HFF-Myc (cell line): ENCODE measurements at places on chromosomes 1 and 21.
A peak's percentile ranks its signal among the peaks of the same experiment; 100 is the strongest.

GRCh38 chr1:90358448-90358847, 358.7 kb downstream of the BARHL2 start:
- no peak for DNase-seq

DNA sequence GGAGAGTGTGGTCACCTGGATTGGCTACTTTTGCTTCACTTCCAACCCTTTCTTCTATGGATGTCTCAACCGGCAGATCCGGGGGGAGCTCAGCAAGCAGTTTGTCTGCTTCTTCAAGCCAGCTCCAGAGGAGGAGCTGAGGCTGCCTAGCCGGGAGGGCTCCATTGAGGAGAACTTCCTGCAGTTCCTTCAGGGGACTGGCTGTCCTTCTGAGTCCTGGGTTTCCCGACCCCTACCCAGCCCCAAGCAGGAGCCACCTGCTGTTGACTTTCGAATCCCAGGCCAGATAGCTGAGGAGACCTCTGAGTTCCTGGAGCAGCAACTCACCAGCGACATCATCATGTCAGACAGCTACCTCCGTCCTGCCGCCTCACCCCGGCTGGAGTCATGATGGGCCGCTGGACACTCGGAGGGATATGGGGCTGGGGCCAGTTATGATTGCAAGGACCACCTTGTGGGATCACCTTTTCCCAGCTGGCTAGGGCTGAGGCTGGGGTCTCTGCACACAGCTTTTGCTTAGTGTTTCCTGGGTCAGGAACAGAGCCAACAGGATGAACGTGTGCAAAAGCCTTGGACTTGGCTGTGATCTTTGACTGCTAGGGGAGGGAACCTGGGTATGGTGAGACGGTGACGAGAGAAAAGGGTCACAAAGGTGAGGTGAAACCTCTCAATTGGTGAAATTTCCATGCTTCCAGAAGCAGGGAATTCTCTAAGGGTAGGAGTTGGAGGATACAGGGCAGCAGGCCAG, 4.3 kb upstream of the GNAI3 start:
- no peak for DNase-seq

GRCh38 chr1:167198518-167199133, 22.1 kb upstream of the POU2F1 start:
- DNase-seq = no peak

GRCh38 chr1:31099293-31100032, 33.9 kb upstream of the PUM1 start:
- DNase-seq = no peak

- no peak for DNase-seq
Observed at GRCh38 chr1:35032384-35032739, 617 bp upstream of the ZMYM6 start.

- DNase-seq = no peak
Observed at GRCh38 chr1:62395291-62395690, 41.6 kb upstream of the USP1 start.

DNA sequence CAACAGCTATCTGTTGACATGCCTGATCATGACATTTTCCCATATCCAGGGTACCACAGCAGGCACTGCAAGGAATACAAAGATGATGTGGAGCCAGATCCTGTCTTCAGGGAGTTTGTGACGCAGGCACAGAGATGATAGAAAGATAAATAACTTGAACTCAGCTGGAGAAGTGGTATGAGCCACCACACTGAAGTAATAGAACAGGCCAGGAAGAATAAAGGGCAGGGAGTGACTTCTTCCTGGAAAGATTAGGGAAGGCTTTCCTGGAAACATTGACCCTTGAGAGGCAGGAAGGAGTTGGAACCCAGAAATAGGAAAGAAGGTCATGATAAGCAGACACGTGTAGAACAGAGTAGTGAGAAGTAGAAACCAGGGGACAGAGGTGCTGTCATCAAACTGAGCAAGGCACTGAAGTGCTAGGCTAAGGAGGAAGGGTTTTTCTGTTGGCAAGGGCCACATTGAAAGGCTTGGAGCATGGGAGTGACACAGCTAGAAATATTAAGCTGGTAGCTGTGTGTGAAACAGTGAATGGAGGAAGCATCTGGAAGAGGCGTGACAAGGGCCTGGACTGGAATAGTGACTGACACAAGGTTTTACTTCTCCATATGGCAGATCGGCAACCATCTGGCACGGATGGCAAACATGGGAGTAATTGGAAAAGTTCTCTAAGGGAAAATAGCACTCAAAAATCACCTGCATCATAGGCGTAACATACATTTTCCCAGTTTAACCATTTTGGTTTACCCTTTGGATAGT, 68.4 kb downstream of the AK5 start:
- DNase-seq = no peak

GRCh38 chr1:154225370-154225769, 4.6 kb downstream of the UBAP2L start:
- no peak for DNase-seq

DNA sequence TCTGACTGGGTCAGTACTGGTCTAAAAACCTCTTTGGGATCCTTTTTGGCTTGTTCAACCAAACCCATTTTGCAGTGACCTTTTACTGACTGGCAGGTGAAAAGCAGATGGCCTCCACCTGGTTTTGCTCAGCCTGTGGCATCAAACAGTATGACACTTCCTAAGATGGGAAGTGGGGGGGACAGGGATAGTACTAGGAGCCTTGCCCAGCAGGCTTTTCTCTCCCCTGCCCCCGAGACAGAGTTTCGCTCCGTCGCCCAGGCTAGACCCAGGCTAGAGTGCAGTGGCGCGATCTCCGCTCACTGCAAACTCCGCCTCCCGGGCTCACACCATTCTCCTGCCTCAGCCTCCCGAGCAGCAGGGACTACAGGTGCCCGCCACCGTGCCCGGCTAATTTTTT, 18.3 kb downstream of the INTS3 start:
- DNase-seq = no peak

- no peak for DNase-seq
Observed at GRCh38 chr21:46116776-46117585, 19.1 kb downstream of the COL6A2 start.

DNA sequence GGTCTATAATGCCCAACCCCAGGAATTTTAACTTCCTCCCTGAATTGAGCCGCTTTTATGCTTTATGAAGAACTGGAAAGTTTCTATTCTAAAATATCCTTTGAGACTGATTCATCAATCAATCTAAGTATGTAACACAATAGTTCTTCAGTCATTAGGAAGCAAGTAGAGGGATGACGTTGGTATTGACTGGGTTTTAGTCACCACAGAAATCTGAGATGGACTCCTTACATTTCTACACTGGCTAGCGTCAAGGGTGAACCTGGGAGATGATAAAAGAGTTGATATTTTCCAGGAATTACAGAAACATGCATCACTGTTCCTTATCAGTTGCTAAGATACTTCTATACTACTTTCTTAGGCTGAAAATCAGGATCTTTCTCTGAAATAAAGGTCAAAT, 308.0 kb downstream of the HMCN1 start:
- no peak for DNase-seq

GRCh38 chr1:16393570-16394521, 26.8 kb downstream of the SZRD1 start:
- no peak for DNase-seq

- no peak for DNase-seq
Observed at GRCh38 chr1:224170748-224171478, 12.1 kb upstream of the DEGS1 start.

GRCh38 chr1:242690849-242691609, 166.5 kb upstream of the PLD5 start:
- no peak for DNase-seq

GRCh38 chr1:154221278-154222001, 685 bp downstream of the UBAP2L start:
- DNase-seq = no peak

- DNase-seq = no peak
Observed at GRCh38 chr1:156666862-156667609, 10.2 kb downstream of the NES start.

DNA sequence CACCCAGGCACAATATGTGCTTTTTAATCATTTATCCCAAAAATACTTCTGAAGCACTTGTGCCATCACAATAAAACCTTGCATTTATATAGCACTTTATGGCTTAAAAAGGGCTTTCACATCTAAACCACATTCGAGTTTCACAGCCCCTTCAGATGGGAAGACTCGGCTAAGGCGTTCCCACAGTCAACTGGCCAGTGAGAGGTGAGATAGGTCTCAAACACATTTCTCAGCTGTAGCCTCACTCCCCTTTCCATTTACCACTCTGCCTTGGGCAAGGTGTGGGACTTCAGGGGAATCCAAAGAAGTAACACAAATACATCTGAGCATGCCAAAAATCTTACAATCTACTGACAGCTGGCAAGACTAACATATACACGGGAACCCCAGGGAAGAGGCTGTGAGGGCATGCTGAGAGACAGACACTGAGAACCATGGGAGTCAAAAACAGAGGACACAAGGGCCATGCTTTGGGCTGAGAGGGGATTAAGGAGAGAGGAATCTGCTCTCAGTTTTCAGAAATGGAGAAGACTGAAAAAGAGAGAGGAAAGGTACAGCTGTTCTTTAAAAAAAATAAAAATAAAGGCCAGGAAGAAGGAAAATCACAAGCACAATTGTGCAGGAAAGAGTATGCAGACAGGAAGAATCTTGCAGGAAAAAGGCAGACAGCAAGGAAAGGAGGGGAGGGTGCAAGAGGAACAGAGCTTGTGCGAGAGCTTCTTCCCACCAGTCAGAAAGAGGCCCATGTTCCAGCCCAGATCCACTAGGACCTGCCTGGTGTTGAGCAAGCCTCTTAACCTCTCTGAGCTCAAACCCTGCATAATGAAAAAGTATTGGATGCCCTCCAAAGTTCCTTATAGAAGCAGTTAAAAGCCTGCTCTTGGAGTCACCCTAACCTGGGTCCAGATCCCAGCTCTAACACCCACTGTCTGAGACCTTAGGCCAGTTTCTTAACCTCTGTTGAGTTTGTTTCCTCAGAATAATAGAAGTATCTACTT, 73.5 kb downstream of the JAK1 start:
- DNase-seq = no peak

GRCh38 chr1:195663549-195664280, 944.5 kb downstream of the KCNT2 start:
- peak; percentile 71 for DNase-seq

GRCh38 chr1:223147873-223148272, 4.8 kb upstream of the TLR5 start:
- no peak for DNase-seq

DNA sequence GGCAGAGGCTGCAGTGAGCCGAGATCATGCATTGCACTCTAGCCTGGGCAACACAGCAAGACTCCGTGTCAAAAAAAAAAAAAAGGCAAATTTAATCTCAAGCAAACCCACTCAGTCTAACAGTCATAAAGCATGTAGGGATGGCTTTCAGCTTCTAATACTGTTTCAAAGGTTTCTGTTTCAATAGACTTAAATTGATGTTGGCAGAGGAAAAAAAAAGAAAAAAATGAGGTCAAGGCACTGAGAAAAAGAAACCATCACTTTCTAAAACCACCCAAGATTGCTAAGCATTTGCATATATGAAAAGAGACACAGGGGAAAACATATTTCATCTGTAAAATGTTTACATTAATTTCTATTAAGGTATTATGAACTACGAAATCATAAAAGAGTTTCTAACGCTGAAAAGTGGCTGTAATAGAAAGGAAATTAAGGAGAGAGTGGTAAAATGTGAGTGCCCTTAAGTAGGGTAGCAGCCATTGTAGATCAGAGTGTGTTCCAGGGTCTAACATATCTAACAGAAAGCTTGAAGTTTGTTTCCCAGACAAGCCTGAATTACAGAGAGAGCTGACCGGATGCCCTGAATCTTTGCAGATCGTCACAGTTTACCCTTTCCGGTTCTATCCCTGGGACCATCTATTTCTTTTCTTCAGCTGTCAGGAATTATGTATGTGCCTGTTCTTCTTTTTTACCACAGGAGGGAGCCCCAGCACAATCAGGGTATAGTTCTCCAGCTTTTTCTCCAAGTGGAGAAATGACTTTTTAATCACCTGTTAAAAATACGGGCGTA, 70.0 kb downstream of the PLD5 start:
- no peak for DNase-seq

DNA sequence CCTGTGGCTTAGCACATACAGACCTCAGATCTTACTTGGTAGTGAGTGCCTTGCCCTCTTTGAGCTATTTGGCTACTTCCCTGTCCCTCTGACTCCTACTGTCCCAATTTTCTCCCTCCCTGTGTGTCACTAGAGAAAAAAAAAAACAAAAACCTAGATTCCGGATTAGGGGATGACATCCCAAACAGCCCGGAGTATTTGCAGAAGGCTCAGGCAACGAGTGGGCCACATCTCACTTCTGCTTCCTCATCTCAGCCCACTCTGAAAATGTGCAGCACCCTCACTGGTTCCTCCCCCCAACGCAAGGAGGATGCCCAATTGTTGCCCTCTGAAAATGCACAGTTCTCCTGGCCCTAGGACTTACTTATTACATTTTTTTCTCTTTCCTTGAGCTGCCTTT, 4.9 kb downstream of the NHLH1 start:
- no peak for DNase-seq

DNA sequence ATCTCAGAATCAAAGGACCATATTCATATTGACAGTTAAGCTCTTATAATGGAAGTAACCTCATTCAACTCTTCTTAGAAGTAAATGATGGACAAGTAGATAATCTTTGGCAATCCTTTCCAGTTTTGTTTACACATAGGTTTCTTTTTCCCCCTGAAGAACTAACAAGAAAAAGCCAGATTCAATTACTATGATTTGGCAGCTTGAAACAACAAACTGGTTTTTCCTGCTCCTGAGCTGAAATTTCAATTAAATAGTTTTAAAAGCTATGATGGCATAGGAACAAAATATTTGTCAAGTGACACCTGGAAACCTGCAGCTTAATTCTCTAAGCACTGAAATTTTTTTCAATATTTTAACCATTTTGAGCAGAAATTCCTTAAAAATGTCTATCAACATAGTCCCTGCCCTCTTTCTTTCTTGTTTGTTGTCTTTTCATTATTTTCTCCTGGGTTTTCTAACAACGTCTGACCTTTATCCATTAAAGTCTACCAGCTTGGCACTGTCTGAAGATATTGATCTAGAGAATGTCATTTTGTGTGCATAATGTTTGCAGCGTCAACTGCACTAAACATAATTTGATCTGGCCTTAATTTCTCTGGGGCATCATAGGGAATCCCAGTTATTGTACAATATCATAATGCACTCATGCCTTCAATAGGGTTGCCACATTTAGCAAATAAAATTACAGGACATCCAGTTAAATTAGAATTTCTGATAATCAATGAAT, 4.0 kb upstream of the SLC35A3 start:
- no peak for DNase-seq

- no peak for DNase-seq
Observed at GRCh38 chr1:14592004-14592631, 6.4 kb upstream of the KAZN start.

GRCh38 chr1:200282497-200283122, 127.2 kb downstream of the ZNF281 start:
- DNase-seq = no peak

- DNase-seq = no peak
Observed at GRCh38 chr21:39392981-39393380, 44.1 kb upstream of the HMGN1 start.

GRCh38 chr21:15999741-16000140, 270.0 kb downstream of the USP25 start:
- DNase-seq = no peak

DNA sequence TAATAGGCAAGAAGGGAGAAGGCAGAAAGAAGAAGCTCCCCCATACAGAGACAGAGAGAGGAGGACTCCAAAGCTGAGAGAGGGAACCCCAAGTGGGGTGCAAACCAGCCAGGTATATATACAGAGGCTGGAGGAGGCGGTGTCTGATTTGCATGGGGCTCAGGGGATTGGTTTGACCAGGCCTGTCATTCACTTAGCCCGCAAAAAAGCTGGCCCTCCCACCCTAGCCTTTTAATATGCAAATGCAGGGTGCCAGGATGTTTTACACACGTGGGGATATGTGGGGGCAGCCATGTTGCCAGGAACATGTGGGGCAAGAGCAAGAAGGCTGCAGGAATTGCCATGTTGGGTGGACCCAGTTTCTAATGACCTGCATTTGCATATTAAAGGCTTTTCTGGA, 37.0 kb upstream of the TENT5B start:
- DNase-seq = no peak
